Fibroblast of the aortic adventitia (primary cell): ENCODE measurements at places on chromosomes 11 and 22.

DNA sequence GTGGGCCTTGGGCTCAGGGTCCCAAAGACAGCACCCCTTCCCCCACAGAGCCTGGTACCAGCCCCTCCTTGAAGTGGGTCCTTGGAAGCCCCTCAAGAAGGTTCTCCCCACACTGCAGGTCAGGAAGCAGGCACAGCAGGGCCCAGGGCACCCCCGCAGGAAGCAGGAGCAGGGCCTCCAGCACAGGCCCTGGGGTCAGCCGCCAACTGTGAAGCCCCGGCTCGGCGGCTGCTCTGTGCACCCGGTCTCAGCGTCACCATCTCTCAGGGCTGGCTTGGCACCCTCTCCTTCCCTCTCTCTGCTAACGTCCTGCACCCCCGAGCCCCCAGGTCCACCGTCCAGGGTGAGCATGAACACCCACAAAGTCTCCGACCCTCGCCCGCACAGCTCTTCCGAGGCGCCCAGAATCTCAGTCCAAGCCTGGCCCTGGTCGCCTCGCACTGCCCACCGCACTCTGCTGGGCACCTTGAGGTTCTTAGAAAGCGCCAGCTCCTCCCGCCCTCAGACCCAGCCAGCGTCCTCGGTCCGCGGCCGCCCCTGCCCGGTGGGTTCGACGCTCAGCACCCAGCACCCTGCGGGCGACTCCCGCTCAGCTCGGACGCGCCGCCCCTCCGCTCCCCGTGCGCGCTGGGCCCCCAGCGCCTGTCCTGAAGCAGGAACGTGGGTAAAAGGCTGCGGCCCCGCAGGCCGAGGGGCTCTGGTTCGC, 1.4 kb upstream of the SIGIRR start:
- DNase-seq = no peak

DNA sequence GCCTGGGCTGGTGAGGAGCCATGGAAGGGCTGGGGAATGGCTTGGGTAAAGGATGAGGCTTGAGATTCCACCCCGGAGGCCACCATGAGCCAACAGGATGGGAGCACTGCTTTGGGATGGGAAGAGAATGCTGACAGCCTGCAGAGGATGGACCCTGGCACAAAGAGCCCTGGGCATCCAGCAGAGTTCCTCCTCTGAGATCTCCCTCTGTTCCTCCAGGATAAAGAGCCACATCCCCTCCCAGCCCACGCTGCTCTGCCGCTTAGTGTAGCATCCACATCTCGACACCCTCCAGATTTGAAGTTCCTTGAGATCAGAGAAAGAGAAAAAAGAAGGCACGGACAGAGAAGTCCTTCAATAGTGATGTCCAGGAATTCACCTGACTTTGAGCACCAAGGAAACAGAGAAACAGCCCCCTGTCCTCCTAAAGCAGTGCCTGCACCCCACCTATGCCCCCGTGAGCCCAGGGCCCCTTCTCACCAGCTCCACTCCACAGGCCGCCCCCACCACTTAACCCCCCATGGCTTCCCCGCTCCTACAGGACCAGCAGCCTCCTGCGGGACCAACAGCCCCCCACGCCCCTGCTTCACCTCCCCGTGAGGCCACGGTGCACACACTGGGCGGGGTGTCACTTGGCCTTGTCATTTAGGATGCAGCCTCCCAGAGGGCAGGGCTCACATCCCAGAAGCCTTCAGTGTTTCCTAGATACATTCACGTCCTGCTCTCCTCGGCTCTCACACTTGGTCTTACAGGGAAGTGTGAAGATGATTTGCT, 180.5 kb downstream of the SHANK2 start:
- DNase-seq = no peak

- peak; percentile 10 for DNase-seq
Observed at GRCh38 chr22:25420925-25421904, 143.3 kb upstream of the GRK3 start.

- DNase-seq = no peak
Observed at GRCh38 chr11:12600829-12601228, 73.4 kb upstream of the TEAD1 start.

GRCh38 chr11:81705283-81705682, 1028.4 kb downstream of the FAM181B start:
- no peak for DNase-seq

- peak; percentile 57 for DNase-seq
Observed at GRCh38 chr22:27990879-27991278, 71.8 kb upstream of the PITPNB start.

DNA sequence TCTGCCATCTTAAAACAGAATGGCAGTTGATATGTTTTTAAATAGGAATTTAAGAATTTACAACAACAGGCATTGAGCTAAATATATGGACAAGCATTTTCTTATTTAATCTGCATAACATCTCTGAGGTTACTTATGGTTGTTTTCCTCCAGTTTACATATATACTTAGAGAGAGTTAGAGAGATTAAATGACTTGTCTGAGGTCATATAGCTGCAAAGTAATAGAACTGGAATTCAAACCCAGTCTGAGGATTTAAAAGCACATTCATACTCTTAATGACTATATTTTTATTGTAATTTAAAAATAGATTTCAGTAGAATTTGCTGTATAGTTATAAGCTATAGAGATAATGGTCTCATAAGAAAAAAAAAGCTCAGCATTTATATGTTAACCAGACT, 81.4 kb upstream of the GRIK4 start:
- no peak for DNase-seq

DNA sequence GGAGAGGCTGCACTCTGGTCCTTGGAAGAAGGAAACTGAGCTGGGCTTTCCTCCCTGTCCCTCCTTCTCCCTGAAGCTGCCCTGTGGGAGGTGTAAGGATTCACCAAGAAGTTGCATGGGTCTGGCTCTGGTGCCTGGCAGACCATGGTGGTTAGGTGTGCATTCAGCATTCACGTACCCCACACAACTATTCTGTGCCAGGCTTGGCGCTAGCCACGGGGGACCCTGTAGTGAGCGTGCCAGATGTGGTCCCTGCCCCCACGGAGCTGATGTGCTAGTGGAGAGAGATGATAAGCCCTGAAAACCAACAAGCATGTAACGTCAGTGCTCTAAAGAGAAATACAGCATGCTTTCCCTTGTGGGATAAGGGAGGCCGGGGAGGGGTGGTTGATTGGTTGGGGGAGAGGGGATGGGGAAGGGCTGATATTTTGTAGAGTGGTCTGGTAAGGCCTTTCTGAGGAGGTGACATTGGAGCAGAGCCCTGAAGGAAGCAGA, 48.9 kb downstream of the CD82 start:
- DNase-seq = no peak

DNA sequence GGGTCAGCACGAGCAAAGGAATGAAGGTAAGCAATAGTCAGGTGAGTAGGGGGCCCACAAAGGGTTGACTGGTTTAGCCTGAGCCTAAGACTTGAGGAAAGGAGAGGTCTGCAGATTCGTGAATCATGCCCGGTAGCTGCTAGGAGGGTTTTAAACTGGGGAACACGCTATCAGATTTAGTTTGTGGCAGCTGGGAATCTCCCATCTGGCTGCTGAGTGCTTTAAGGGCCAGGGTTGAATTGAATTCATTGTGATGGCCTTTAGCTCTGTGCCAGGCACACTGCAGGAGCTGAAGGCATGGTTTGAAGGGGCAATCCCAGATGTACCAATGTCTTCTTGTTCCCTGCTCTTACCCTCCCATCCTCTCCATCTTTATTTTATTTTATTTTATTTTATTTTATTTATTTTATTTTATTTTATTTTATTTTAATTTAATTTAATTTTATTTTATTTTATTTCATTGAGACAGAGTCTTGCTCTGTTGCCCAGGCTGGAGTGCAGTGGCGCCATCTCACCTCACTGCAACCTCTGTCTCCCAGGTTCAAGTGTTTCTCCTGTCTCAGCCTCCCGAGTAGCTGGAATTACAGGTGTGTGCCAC, 1.9 kb upstream of the NECTIN1 start:
- DNase-seq = no peak

DNA sequence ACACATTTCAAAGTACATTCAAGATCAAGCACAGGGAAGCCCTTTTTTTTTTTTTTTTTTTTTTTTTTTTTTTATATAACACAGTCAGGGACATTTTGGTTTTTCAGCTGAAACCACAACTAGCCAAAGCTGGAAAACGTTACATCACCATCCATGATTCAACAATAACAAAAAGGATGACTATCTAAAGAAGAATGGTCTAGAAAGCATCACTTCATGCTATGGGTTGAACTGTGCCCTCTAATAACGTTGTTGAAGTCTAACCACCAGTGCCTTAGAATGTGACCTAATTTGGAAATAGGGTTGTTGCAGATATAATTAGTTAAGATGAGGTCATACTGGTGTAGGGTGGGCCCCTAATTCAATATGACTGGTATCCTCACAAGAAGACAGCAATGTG, 46.6 kb downstream of the MTMR2 start:
- DNase-seq = peak; percentile 99

GRCh38 chr11:66055021-66055420, 2.9 kb downstream of the SF3B2 start:
- DNase-seq = no peak

GRCh38 chr11:79212741-79213190, 228.1 kb downstream of the TENM4 start:
- DNase-seq = no peak

- DNase-seq = no peak
Observed at GRCh38 chr11:116697011-116697410, 75.8 kb downstream of the BUD13 start.

- peak; percentile 55 for DNase-seq
Observed at GRCh38 chr11:120108154-120108784, 29.6 kb downstream of the TRIM29 start.

DNA sequence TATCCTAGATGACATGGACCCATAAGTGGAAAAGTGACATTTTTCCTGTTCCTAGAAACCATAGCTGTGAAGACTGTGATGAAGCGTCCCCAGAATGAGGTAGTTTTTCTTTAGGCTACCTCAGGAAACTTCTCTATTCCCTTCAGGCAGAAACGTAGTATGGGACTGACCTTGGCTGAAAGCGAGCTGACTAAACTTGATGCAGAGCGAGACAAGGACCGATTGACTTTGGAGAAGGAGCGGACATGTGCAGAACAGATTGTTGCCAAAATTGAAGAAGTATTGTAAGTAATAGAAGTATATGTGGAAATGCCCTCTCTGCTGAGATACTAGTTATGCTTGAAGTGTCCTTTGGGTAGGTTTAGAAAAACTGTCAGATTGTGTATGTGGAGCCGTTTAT, 64.7 kb upstream of the GRIK4 start:
- DNase-seq = no peak

DNA sequence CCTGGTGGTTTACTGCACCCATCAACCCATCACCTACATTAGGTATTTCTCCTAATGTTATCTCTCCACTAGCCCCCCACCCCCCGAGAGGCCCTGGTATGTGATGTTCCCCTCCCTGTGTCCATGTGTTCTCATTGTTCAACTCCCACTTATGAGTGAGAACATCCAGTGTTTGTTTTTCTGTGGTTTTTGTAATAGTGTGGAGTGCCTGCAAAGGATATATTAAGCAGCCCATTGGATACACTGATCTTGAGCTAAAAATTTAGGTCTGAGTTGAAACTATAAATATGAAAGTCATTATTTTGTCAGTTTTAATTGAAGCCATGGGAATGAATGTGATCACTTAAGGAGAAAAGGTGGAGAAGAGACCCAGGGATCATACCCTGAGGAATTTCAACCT, 23.0 kb downstream of the MRPL48 start:
- no peak for DNase-seq

DNA sequence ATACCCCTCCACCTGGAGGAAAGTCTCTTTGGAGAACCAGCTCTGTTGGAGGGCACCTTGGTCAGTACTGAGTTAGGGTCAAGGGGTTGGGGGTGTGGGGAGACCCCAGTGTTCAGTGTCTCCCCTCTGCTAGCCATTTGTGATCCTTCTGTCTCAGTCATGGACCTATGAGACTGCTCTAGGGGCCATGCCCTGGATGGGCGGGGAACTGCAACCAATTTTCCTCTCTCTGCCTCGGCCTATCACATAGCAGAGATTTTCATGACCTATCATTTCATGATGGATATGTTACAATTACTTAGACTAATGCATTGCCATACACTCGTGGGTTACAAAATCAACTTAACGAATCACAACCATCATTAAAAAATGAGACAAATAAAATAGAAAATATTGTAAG, 7.4 kb downstream of the OTOG start:
- DNase-seq = no peak

DNA sequence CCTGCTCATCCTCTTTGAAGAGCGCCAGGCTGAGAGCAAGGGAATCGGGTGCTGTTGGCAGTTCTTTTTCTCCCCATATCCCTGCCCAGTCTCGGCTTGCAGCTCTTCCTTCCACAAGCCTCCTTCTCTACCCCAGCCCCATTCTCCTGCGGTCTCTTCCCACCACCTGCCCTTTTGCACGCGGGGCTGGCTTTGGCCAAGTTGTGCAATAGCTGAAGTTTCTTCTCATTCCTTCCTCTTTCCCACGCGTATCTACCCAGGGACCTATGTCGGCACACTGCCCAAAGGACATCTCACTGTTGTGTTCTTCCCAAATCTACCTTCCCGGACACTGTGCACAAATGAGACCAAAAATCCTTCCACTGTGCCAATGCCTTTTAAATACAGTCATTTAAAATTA, 22.3 kb upstream of the HTR3A start:
- no peak for DNase-seq
